ENCODE measurements at places on chromosomes 1 and 21. TPM values are rescaled to one million over a fixed set of nuclear protein-coding genes. Genes with fewer than 3 reads are reported as not detected.

CLCA4 gene
- 0.15 TPM for total RNA-seq

EPHA10 gene
- total RNA-seq: not detected

LMOD1 gene
- total RNA-seq: 45.4 TPM

HSPA13 gene
- total RNA-seq: 6.5 TPM

LINGO4 gene
- 18.2 TPM for total RNA-seq

CR1L gene
- total RNA-seq: not detected

GPR37L1 gene
- not detected for total RNA-seq
